ENCODE measurements at places on chromosomes 16 and 17.

GRCh38 chr16:84941921-84942320 lies 69.4 kb downstream of the ZDHHC7 start:
- DNase-seq = no peak

GRCh38 chr16:3578610-3579551 lies 1.7 kb upstream of the NLRC3 start:
- peak; percentile 54 for DNase-seq

DNA sequence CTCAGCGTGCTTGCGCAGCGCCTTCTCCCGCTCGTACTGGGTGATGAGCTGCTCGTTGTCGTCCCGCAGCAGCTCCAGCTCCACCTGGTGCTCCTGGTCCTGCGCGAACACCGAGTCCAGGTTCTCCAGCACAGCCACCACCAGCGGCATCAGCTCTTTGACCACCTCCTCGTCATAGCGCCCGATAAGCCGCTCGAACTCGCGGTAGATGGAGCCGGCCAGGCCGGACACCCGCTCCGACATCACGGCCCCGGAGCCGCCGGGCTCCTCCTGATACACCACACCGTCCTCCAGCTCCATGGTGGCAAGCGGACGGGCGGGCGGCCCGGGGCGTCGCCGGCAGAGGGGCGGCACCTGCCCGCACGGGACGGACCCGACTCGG lies 320 bp downstream of the SPAG9 start:
- DNase-seq = no peak

GRCh38 chr16:11677451-11677951 lies 9.2 kb downstream of the SNN start:
- DNase-seq = peak; percentile 33

- DNase-seq = no peak
Observed at GRCh38 chr16:22397464-22397863, 23.0 kb upstream of the CDR2 start.

- no peak for DNase-seq
Observed at GRCh38 chr17:54372069-54372749, 528.4 kb upstream of the TOM1L1 start.

DNA sequence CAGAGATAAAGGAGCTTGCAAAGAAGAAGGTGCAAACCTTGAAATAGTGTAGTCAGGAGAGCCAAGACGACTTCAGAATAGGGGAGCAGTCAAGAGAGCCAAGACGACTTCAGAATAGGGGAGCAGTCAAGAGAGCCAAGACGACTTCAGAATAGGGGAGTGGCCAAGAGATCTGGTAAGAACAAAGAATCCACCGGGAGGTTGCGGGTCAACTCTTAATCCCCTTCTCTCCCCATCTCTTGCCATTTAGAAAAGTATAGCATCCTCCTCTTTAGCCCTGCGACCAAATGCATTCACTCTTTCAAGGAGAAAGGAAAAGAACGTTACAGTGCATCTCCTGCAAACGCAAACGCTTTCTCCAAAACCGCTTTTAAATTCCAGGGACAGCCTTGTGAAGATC lies 713 bp downstream of the KNOP1 start:
- DNase-seq = no peak

DNA sequence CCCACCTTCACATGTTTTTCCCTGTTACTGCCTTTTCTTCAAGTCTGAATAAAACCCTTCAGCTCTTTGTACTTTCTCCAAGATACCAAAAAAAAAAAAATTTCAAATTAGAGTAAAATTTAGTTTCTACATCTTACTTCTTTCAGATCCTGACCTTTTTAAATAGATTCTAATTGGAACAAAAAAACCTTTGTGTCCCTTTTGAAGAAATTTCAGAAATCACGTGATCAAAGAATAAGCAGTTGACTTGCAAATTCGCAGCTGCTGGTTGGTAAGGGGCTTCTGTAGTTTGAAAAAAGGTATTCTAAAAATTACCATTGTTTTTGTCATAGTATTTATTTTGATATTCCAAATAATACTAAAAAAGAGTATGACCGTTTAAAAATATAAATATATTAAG lies 71.7 kb downstream of the CDC27 start:
- no peak for DNase-seq

- no peak for DNase-seq
Observed at GRCh38 chr16:85449191-85449884, 163.8 kb upstream of the GSE1 start.

- no peak for DNase-seq
Observed at GRCh38 chr16:51328733-51329132, 177.7 kb upstream of the SALL1 start.

DNA sequence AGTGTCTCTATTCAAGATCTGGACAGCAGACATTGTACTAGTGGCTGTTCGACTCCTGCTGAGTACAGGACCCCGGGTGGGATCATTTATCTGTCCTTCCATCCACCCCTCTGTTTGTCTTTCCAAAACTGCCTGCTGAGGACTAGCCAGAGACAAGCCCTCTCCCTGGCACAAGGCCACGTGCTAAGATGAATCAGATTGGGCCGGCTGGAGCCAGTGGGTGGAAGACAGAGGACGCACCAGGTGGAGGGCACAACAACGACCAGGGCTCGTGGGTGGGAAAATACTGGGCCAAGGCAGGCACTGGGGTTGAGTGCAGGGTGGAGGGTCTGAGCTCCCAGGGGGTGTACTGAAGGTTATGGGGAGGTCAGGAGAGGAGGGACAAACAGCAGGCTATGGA lies 1.4 kb upstream of the CA7 start:
- no peak for DNase-seq

- no peak for DNase-seq
Observed at GRCh38 chr16:66382171-66382965, 15.9 kb downstream of the CDH5 start.

DNA sequence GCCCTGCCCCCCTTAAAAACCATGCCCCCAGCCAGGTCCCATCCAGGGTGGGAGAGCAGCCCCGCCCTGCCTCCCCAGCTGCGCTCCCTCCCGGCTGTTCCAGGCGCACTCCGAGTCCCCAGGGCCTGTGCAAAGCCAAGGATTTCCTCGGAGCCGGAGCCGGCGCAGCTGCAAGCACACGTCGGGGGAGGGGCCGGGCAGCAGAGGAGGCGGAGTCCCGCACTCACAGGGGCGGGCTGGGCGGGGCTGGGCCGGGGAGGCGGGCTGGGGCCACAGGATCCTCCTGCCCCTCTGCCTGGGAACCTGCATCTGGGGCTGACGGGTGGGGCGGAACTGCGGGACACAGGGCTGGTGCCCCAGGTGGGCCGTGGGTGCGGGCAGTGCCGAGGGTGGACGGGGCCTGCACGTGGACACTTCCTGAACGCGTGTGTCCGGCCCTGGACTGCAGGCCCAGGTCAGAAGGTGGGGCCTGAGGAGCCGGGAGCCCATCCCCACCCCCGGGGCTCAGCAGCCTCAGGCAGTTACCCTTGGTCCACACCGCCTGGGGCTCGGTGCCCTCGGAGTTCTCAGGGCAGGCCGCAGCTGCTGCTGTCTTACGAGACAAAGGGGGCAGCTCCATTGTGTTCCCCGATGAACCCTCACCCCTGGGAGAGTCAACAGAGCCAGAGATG lies 24.0 kb upstream of the SSTR5 start:
- no peak for DNase-seq

- DNase-seq = no peak
Observed at GRCh38 chr17:72972263-72972951, 120.1 kb downstream of the SLC39A11 start.

DNA sequence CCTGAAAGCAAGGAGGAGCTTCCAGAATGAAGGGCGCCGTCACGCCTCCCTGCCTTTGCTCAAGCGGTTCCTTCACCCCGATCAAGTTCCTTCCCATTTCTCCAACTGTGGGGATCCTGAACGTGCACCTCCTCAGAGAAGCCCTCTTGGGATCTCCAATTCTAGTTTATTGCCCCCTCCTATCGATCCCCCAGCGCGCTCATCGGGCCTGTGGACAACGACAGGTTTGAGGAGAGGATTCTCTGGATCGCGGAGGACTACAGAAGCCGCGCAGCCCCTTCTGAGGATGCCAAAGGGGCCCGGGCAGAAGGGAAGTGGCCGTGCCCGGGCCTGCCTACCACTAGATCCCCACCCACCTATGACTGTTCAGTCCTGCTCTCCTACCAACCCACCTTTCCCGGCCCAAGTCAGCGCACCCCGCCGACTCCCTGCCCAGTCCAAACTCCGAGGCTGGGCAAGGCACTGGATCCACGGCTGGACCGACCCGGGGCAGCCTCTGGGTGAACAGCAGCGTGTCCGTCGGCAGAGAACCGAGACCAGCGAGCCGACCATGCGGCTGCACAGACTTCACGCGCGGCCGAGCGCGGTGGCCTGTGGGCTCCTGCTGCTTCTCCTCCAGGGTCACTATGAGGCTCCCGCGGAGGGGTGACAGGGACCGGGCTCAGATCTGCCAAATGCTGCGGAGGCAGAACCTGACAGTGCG lies 12.8 kb upstream of the CES3 start:
- peak; percentile 44 for DNase-seq

GRCh38 chr16:87145181-87146176 lies 171.7 kb downstream of the C16orf95 start:
- no peak for DNase-seq

GRCh38 chr17:50831471-50831928 lies 3.9 kb upstream of the WFIKKN2 start:
- no peak for DNase-seq

DNA sequence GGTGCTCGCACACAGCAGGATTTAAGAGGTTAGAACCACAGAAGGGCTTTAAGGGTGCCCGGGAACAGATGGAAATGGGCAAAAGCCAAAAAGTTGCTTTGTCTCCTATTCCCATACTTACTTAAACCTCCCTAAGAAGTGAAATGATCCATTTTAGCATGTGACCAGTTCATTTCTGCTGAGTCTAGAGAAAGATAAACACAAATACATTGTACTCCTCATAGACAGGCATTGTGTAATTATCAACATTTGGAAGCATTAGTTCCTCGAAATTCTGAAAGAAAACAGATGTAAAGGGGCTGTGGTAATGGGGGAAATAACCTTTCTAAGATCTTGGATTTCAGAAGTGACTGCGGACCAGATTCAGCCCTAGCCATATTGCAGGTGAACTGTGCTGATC lies 178.3 kb downstream of the CYB561 start:
- no peak for DNase-seq

DNA sequence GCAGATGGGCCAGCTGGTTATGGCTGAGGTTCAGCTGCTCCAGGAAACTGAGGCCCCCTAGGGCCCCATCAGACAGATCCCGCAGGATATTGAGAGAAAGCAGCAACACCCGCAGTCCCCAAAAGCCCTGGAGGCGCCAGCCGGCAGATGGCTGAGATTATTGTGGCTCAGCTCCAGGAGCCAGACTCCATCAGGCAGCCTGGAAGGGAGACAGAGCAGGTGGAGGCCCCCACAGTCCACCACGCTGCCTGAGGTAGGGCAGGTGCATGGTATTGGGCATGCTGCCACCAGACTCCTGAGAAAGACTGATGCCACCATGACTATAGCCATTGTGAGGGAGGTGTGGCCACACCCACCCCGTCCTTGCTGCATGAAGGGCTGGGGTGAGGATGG lies 9.5 kb upstream of the TMEM101 start:
- no peak for DNase-seq

GRCh38 chr16:50683689-50684374 lies 2.7 kb upstream of the SNX20 start:
- peak; percentile 84 for DNase-seq

- DNase-seq = no peak
Observed at GRCh38 chr16:2720064-2720457, at the start of gene PRSS27. Gene PRSS27, minus strand, starts transcription at chr16:2720224. Its CDS starts 64 bp downstream, at chr16:2720160.

DNA sequence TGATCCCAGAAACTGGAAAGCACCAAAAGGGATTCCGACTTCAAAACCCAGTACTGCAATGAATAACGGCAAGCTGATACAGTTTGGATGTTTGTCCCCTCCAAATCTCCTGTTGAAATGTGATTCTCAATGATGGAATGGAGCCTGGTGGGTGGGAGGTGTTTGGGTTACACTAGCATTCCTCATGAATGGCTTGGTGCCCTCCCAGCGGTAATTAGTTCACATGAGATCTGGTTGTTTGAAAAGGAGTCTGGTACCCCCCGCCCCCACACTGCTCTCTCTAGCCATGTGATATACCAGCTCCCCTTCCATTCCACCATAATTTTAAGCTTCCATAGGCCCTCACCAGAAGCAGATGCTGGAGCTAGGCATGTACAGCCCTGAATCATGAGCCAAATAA lies 40.1 kb downstream of the RANBP10 start:
- DNase-seq = no peak

DNA sequence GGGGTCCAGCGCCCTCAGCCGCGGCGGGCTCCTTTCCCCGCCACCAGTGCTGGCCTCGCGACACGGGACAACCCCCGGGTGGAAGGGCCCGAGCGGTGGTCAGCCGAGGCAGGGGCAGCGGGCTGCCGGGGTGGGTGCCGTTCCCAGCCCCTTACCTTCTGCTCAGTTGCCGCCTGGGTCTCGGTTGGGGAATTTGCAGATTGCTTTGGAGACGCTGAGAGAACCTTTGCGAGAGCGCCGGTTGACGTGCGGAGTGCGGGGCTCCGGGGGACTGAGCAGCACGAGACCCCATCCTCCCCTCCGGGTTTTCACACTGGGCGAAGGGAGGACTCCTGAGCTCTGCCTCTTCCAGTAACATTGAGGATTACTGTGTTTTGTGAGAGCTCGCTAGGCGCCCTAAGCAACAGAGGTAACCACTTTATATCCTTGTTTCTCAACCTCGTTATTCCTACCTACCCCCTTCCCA lies 381 bp downstream of the CTNS start:
- DNase-seq = no peak

GRCh38 chr17:44601539-44601938 lies 44.3 kb downstream of the FZD2 start:
- DNase-seq = no peak

DNA sequence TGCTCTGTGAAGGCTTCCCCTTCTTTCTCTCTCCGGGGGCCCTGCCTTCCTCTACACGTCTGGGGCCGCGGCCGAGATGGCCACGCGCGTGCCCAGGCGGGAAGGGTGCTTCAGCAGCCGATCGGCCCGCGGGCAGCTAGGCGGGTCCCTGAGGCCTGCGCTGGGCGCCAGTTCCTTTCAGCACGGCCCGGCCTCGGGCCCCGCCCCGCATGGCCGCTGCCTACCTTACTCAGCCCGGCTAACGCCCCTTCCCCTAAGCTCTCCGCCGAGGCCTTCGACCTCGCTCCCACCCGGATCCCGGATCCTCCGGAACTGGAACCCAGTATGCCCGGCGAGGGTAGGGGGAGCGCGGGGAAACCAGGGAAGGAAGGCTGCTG lies 335 bp downstream of the TMEM11 start:
- DNase-seq = no peak

- DNase-seq = no peak
Observed at GRCh38 chr16:3797473-3797872, 80.1 kb upstream of the TRAP1 start.

DNA sequence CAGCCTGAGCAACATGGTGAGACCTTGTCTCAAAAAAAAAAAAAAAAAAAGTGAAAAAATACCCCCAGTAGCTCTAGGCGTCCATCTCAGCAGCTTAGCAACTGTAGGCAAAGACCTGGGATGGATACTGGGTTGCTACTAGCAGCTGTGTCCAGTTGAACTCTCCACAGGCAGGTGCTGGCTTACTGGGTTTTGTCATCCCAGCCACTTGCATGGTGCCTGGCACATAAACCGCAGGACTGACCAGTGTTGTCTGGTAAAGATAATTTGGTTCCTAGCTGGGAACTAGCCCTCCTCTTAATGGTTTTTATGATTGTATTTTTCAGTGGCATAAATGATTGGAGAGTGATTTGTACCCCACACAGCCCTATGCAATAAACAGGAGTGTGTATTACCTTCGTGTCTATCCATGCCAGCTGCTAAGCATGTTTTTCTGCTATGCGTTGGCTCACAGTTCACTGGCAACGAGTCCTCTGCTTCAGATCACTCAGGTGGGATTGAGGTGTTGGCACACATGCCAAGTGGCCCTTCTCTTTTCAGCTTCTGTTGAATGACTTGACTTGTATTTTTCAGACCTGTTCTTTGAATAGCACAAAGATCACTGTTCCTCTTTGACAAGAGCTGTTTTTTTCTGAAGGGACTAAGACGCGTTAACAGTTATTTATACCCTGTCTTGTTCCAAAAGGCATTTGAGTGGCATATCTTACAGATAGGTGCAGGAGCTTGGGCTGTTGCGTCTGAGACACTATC lies 352.9 kb downstream of the SNX29 start:
- DNase-seq = no peak

Measured in B cell (primary cell).